ENCODE measurements at places on chromosomes 5 and 9.

DNA sequence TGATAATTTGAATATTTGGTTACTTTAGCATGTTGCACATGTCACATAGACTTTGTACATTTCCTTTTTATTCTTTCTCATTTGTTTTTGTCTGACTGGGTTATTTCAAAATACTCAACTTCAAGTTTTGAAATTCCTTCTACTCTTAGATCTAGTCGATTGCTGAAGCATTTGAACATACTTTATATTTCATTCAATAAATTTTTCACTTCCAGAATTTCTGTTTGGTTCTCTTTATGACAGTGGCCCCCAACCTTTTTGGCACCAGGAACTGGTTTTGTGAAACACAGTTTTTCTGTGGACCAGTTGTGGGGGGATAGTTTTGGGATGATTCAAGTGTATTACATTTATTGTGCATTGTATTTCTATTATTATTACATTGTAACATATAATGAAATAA is 119.8 kb downstream of the COX7C start:
- DNase-seq, result no peak

DNA sequence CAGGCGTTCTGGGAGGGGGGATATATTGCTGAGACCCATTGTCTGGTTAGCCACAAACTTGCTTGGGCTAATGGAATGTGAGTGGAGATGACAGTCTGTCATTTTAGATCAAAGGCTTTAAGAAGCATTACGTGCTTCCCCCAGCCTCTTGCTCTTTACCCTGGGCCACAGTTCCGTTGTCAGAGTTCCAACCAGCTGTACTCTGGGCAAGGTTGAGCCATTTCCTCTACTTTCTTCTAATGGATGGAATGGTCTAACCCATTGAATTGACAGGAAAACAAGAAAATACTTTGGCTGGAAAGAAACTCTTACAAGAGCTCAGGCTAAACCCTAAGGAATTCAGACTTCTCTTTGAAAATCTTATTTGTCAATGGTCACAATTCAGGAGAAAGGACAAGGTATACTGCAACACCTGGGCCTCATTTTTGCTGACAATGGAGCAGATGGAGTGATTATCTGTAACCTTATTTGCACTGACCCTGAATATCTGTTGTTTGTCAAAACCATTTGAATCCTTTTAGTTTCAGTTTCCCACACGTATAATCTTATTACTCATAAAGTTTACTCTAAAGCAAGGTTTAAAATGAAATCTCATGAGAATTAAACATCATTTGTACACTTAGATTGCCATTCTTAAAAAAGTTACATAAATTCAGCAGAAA is 231.4 kb downstream of the PDE4D start:
- DNase-seq, result no peak

DNA sequence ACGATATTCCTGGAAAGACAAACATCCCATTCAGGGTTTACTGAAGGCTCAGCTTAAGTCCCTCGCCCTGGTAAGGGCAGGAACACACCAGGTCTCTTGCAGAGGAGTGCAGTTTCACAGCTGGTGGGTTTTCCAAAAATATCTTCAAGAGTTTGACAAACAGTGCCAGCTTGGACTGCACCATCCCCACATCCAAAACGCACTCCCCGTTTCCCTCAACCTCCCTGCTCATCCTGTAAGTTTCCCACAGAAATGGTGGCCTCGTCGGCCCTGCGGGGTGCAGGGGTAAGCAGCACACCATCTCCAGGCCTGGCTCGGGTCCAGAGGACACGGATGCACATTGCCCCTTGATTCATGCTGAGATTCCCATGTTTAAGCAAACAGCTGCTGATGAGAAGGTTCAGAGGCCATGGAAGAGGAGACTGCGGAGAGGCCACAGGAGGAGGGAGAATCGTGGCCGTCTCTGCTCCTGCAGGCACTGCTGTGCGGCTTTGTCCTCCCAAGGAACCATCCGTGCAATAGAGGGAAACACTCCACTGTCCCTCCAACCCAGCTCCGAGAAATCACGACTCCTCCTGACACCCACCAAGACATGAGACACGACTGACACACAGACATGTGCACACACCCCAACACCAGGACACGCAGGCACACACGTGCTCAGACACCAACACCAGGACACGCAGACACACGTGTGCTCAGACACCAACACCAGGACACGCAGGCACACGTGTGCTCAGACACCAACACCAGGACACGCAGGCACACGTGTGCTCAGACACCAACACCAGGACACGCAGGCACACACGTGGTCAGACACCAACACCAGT is 24.0 kb upstream of the SLC12A7 start:
- DNase-seq, result no peak

DNA sequence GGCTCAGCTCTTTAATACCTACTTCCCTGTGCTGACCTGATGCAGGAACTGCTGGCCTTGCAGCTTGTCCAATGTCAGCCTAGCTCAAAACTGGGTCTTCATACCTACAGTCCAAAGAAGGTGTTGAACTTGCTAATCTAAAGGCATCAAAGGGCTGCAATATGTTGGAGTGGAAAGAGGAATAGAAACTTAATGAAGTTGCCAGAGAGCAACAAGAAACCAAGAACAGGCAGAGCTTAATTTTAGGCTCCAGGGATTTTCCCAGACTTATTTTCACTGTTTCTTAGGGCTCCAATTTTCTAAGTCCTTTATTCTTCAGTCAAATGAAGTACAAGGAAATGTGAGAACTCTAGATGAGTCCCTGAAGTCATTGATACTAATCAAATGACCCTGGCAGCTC is 17.6 kb upstream of the ERCC6L2 start:
- DNase-seq, result no peak

- DNase-seq, result no peak
Observed at GRCh38 chr5:132497488-132497997, 7.0 kb upstream of the IRF1 start.

DNA sequence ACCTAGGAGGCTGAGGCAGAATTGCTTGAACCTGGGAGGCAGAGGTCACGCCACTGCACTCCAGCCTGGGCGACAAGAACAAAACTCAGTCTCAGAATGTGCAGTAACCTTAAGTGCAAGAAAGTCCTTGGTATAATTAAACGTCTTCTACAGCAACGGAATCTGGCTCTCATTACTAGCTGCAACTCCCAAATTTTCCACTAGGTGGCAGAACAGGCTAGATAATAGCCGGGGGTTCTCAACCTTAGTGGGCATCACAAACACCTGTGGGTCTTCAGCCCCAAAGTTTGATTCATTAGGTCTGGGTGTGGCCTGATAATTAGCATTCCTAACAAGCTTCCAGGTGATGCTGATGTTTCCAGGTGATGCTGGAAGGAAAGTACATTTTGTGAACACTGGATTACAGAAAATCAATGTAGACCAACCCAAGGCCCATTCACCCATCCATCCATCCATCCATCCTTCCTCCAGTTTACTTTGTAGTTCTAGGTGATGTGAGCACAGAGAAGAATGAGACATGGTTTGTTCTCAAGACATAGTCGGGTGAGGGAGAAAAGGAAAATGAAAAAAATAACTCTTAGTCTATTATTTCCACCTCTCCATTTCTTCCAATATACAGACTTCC is 37.3 kb downstream of the FBXW2 start:
- DNase-seq, result peak; percentile 5

GRCh38 chr5:136808756-136809155 is 443.4 kb upstream of the TRPC7 start:
- no peak for DNase-seq

DNA sequence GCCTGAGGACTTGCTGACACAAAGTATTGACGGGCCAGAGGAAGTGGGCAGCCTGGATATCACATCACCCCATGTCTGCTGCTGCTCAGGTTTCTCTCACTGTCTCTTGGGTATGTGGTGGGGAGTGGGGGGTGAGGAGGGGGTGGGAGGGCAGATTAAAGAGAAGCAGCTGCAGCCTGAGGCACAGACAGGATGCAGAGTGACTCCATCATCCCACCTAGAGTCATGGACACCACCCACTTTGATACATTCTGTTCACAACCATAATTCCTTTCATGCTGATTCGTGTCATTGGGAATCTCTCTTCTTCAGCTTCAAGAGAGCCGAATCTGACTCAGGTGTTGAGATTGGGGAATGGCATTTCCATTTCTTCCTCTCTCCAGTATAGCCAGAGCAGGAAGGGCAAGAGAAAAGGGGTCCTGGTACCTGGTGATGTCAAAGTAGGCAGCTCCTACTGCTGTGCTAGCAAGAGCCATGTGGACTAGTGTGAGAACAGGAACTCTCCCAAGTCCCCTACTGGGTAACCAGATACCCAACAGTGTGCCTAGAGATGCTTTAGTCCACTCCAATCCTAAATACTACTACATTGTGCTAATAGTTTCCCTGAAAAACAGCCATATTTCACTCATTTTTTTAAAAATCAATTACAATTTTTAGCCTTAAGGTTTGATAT is 22.4 kb downstream of the GRAMD2B start:
- no peak for DNase-seq

GRCh38 chr5:145521066-145521465 is 314.1 kb downstream of the PRELID2 start:
- no peak for DNase-seq

DNA sequence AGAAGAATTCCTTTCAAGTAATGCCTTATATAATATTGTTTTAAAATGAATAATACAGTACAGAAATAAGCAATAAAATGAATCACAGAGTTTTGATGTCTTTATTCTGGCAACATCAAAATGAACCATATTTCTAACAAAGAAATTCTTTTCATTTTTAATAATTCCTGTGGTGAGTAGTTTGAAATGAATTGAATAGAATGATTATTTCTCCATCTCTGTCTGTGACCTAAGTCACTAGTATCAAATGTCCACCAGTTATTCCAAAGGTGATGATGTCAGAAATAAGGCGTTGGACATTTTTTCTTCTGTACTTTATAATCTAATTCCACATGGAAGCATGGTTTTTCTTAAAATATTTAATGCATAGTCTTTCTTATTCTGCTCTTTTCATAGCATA is 106.2 kb downstream of the ADAMTSL1 start:
- no peak for DNase-seq

DNA sequence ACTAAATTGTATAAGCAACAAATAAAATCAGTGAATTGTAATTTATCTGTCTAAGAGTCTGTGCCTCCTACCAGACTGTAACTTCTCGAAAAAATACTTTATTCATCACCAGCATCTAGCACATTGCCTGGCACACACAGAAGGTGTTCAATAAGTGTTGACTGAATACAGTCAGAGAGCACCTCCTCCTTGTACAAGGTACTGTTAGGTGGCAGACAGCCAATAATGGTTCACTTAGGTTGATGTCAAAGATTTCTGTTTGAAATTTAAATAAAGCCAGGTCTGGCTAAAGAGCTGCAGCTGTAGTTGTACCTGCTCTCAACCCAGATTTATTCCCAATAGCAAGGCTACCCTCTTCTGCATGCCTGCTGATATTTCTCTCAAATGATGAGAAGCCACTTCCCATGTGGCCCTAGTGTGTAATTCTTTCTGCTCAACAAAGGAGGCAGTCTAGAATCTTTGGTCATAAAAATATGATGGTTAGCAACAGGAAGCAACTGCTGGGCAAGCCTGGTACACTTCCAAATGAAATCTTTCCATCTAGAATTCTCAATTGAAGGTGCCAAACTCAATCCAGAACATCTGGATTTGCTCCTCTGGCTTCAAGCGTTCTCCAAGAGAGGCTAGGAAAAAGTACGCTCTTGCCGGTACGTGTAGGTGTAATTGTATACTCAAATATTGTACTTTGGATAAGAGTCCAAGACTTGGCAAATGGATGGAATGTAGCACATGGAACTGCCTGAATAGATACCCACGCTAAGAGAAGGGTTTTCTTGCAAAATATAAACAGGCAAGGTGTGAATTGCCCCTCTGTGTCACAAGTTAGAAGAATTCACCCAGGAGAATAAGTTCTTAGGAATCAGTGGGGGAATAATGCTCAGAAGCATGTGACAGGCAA is 95.6 kb downstream of the NR6A1 start:
- no peak for DNase-seq

DNA sequence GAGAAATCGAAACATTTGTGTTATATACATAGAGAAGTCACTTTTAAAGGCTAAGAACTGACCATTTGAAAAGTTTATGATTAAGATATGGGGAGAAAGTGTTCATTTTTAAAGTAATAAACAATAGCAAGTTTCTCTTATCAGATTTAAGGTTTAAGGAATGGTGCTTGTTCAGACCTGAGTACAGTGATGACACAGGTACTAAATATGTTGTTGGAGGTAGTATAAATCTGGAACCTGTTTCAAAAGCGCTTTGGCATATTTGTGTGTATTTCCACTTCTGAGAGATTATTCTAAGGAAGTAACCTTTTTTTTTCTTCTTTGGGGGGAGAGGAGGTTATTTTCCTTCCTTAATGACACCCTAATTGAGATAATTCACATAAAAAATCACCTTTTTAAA is 18.4 kb downstream of the CDC42SE2 start:
- DNase-seq, result no peak

- DNase-seq, result no peak
Observed at GRCh38 chr5:61617995-61618525, 286.0 kb downstream of the ZSWIM6 start.

GRCh38 chr9:25724424-25724823 is 46.2 kb upstream of the TUSC1 start:
- DNase-seq, result no peak

- DNase-seq, result no peak
Observed at GRCh38 chr5:82599030-82599429, 320.9 kb upstream of the RPS23 start.

GRCh38 chr9:69198521-69199220 is 24.6 kb downstream of the TJP2 start:
- peak; percentile 23 for DNase-seq

GRCh38 chr5:115685490-115685889 is 59.7 kb upstream of the TMED7 start:
- no peak for DNase-seq

GRCh38 chr9:107340920-107341632 is 58.0 kb downstream of the RAD23B start:
- DNase-seq, result peak; percentile 35

DNA sequence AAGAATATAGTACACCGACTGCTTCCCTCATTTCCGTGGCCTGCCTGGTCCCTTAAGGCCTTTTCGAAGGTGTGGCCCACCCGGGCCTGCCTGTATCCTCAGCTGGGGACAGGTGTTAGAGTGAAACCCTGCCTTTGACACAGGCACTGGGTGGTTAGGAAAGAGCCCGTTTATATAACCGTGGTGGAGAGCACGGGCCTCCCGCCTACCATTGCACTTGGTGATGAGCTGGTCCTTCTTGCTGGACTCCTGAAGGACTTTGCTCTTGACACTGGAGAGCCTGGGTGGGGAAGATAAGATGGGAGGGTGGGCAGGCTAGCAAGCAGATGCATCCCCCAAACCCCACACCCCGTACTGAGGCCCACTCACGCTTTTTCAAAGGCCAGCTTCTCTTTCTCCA is 2.3 kb downstream of the SPATA24 start:
- DNase-seq, result no peak

DNA sequence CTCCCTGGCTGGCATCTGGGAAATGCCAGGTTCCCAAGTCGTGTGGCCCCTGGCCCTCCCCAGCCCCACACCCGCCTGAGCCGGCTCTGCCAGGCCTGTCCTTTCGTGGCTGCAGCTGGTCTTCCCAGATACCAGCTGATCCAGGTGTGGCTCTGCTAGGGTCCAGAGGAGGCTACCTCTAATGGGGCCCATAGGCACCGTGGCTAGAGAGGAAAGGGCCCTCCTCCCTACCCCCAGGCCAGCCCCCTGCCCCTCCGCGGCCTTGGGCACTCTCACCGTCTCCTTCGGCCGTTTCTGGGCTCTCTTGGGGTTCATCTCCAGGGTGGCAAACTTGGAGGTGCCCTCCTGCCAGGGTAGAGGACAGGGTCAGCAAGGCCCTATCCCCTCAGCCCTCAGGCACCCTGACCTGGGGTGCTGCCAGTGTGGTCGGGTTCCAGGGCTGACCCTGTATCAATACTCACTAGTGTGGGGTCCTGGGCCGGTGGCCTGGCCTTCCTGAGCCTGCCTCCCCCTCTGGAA is 17.0 kb downstream of the RALGDS start:
- DNase-seq, result no peak

- DNase-seq, result no peak
Observed at GRCh38 chr5:56175488-56175887, 57.6 kb downstream of the ANKRD55 start.

All from amygdala (tissue), 56 donors.